Transverse colon (tissue), 4 donors: ENCODE measurements at places on chromosomes 4 and X. TPM values are rescaled to one million over a fixed set of nuclear protein-coding genes. Genes with fewer than 3 reads are reported as not detected.
A peak's percentile ranks its signal among the peaks of the same experiment; 100 is the strongest.

DNA sequence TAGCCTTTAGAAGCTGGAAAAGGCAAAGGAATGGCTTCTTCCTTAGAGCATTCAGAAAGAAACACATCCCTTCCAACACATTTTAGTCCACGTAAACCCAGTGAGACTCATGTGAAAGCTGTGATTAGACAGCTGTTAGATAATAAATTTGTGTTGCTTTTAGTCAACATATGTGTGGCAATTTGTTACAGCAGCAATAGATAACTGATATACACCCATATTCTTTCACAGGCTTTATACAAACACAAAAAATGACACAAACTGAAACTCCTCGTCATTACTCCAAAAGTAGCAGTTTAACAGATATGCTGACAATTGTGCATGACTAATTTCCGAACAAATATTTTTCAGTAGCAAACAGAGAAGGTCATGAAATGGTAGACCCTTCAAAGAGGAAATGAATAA, 65.3 kb downstream of the ANTXR2 start:
- no peaks in the 10 kb centered on the region for H3K4me1 ChIP-seq
- H3K27me3 ChIP-seq, result no peaks in the 10 kb centered on the region
- H3K27ac ChIP-seq, result no peak overlapping the region
- no peak for DNase-seq

GRCh38 chr4:19512086-19512485, 739.6 kb upstream of the SLIT2 start:
- no peak for DNase-seq
- no peak overlapping the region for H3K4me3 ChIP-seq
- no peak overlapping the region for H3K27ac ChIP-seq
- H3K27me3 ChIP-seq, result no peaks in the 10 kb centered on the region
- H3K4me1 ChIP-seq, result no peaks in the 10 kb centered on the region

GRCh38 chrX:23383411-23383810, 48.8 kb downstream of the PTCHD1 start:
- H3K4me1 ChIP-seq, result no peaks in the 10 kb centered on the region
- no peak overlapping the region for H3K4me3 ChIP-seq
- DNase-seq, result no peak
- H3K27ac ChIP-seq, result peak overlapping the region; percentile 34
- H3K36me3 ChIP-seq, result no peaks in the 10 kb centered on the region

Gene ITM2A
- total RNA-seq, result 27.7 TPM

Gene SFRP2
- total RNA-seq, result 21.7 TPM

Gene SMIM10
- total RNA-seq, result not detected
